HCEC 1CT (cell line): ENCODE measurements at places on chromosomes 11 and 22.

- no peak for DNase-seq
Observed at GRCh38 chr22:47322854-47323253, 560.4 kb downstream of the TBC1D22A start.

DNA sequence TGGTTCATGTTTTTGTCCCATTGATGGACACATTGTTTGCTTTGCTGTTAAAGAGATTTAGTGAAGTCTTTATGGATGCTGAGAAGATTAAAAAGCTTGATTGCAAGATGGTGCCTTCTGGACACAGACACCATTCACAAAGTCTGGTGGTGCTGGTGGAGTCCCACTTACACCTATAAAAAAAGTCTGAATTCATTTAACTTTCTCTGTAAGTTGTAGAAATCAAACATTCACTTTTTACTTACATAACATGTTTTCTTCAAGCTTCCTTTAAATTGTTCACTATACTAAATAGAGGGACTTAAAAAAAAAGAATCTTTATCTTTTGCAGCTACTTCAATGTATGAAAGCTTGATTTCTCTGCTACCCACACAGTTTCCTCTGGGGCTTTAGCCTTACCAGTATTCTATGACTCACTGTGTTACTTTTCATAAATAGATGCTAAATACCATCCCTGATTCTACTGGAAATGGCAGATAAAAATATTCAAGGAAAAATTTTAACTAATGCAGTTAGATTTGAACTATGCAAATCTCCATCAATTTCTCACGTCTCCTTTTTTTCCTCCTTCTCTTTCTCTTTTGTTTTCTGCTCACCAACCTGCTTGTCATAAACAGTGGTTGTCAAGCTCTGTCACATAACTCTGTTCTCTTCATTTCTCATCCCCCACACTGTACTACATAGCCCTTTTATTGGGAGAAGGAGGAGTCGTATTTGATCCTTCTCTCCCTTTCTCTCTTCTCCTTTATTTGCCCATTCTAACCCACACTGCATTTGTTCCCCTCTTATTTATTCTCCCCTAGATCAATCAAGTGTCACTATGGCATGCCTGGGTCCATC lies 89.7 kb downstream of the FAM76B start:
- no peak for DNase-seq

- DNase-seq: no peak
Observed at GRCh38 chr11:1784761-1785650, 21.3 kb upstream of the CTSD start.

GRCh38 chr22:23837911-23838680 lies 710 bp downstream of the DERL3 start:
- no peak for DNase-seq

DNA sequence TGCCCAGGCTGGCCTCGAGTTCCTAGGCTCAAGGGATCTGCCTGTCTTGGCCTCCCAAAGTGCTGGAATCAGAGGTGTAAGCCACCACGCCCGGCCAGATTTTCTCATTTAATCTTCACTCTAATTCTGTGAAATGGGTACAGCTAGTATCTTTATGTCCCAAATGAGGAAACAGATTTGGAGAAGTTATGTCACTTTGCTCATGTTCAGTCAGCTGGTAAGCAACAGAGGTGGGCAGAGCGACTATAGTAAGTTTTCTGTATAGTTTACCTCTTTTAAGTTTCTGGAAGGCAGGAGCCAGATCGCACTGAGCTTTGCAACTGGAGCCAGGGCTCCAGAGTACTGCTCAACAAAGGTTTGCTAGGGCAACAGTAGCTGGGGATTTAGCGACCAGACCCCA lies 33.2 kb downstream of the RCOR2 start:
- no peak for DNase-seq
